ENCODE measurements at places on chromosomes 12 and 14.

DNA sequence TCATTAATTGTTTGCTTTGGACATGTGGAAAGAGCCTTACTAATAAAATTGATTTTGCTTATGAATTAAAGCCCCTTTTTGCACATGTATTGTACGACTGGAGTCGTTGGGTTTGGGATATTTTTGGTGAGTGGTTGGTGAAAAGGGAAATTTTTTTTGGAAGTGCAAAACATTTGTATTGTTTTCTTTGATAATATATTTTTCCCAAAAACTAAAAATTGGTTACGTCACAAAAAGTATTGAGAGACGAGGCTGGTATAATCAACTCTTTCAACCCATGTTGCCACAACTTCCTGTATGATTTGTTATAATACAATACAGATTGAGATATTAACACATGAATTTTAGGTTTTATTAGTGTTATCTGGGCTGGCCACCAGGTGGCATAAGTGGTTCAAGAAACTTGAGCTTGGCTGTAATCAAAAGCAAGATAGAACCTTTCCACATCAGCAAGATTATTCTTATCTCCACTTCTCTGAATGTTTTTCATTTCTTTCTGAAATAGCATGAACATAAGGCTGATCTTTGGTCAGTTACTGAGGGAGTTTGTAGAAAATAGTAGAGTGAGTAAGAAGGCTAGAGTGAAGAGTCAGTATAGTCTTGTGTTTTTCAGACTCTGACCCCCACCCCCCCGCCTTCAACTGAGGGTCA lies 8.7 kb downstream of the NGDN start:
- no peak for DNase-seq

DNA sequence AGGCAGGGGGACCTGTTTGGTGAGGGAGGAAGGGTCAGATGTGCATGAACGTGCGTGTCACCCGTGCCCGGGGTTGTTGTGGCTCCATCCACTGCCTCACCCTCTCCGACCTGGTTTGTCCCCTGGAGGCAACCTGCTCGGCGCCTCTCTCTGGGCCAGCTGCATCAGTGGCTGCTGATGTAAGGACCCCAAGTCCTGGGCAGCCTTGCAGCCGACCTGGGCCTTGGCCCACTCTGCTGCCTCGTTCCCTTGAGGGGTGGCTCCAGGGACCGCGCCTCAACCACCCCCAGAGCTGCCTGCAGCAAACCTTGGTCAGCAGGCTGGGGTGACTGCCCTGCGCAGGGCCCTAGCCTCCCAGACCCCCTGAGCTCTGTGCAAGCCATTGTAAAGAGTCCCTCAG lies 351.7 kb downstream of the TMEM121 start:
- DNase-seq: no peak

DNA sequence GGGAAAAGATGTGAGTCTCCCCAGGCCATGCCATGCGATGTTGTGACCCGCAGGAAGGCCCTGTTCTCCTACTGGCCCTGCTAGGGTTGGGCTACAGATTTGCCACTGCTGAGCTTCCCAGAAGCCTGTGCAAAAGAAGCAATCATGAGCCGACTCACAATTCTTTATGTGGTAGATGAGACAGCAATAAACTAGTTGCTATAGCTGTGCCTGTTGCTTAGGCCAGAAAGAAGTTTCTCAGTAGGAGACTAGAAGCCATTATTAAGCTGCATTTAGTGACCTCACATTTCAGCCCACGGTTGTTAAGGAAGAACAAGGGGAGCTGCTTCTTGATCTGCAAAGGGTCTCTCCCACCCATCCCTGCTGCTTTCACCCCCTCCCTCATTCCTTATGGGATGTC lies 239.4 kb upstream of the CRY1 start:
- no peak for DNase-seq

GRCh38 chr12:63093711-63094110 lies 57.3 kb downstream of the AVPR1A start:
- no peak for DNase-seq

DNA sequence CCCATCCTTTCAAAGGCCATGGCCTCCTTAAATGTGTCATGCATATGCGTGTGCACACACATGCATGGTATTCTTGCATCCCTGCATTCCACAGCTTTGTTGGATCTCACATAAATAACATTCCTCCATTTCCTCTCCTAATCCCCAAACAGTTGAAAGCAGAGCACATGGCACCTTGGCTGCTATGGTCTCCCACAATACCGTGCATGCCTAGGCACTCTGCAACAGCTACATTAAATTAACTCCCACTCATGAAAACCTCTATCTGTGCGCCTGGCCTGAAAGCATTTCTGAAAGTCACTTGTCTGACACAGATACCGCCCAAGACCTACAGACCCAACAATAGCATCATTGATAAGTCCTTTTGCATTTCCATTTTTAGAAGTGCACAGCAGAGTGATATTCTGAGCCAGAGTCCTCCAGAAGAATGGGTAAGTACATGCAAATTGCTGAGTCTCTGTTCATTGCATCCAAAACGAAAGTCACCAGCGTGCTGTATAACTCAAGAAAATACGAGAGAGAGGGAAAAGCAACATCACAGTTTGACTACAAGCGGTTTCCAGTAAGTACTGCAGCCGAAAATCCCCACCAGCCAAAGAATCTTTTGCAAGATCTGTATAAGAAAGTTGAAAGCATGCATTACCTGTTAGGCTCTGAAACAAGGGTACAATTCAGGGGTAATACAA lies 436 bp downstream of the ASB2 start:
- DNase-seq: no peak

GRCh38 chr12:122215771-122216170 lies 10.1 kb downstream of the DIABLO start:
- no peak for DNase-seq

DNA sequence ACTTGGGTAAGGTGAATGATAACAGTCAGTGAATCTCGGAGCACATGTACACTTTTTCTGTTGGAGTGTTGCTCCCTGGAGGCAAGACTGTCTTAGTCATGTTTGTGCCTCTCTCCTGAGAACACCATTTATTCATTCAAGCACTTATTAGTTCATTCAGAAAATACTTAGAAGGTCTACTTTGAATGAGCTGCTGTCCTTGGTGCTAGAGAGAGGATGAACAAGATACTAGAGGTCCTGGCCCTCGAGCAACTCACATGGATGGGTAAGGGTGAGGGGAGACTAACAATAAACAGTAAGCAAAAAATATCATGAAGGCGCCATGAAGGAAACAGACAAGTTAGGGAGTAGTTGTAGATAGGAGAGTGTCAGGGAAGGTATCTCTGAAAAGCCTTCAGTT lies 17.1 kb upstream of the SAMD4A start:
- DNase-seq: no peak
